ENCODE measurements at places on chromosomes 1 and 21.

DNA sequence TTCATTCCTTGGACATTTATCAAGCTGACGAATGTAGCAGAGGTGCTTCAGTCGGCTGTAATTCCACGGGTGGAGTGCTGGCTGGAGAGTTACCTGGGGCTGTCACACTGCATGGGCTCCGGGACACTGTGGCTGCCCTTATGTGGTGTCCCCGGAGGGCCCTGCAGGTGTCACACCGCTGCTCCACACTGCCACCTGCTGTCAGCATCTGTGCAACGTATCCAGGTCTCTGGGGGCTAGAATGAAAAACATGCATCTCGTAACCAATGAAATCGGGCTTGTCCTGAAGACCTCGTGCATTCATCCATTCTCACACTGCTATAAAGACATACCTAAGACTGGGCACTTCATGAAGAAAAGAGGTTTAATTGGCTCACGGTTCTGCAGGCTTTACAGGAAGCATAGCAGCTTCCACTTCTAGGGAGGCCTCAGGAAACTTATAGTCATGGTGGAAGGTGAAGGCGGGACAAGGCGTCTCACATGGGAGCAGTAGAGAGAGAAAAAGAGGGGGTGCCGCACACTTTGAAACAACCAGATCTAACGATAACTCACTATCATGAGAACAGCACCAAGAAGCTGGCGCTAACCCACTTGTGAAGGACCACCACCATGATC, 46.7 kb upstream of the PCBP3 start:
- DNase-seq, result peak; percentile 70

GRCh38 chr1:26162220-26162709, 3.4 kb downstream of the FAM110D start:
- no peak for DNase-seq

DNA sequence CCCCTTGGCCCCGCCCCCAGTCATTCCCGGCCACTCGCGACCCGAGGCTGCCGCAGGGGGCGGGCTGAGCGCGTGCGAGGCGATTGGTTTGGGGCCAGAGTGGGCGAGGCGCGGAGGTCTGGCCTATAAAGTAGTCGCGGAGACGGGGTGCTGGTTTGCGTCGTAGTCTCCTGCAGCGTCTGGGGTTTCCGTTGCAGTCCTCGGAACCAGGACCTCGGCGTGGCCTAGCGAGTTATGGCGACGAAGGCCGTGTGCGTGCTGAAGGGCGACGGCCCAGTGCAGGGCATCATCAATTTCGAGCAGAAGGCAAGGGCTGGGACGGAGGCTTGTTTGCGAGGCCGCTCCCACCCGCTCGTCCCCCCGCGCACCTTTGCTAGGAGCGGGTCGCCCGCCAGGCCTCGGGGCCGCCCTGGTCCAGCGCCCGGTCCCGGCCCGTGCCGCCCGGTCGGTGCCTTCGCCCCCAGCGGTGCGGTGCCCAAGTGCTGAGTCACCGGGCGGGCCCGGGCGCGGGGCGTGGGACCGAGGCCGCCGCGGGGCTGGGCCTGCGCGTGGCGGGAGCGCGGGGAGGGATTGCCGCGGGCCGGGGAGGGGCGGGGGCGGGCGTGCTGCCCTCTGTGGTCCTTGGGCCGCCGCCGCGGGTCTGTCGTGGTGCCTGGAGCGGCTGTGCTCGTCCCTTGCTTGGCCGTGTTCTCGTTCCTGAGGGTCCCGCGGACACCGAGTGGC, at the start of gene SOD1:
Gene SOD1, plus strand, starts transcription at position 158 of the 723 bp plus-strand sequence. Its CDS starts 77 bp downstream, at position 235.
- peak; percentile 94 for DNase-seq

DNA sequence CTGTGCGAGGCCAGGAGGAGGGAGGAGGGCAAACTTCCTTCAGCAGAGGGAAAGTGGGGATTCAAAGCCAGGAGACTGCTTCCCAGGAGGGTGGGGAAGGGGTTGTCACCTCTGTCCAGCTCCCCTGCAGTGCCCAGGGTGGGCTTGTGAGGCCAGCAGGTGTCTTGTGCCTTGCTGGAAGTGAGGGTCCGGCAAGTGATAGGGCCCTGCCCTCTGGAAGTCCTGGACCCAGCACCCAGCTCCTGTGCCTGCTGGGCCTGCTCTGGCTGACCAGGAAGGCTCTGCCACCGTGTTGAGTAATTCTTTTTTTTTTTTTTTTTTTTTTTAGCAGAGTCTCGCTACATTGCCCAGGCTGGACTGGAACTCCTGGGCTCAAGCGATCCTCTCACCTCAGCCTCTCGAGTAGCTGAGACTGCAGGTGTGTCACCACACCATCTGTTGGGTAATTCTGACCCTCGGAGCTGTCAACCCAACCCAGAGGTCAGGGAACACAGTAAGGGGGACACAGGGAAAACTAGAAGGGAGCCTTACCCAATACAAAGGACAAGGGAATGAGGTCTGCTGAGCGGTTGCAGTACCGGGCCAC, 1.0 kb downstream of the BEST4 start:
- DNase-seq, result no peak

DNA sequence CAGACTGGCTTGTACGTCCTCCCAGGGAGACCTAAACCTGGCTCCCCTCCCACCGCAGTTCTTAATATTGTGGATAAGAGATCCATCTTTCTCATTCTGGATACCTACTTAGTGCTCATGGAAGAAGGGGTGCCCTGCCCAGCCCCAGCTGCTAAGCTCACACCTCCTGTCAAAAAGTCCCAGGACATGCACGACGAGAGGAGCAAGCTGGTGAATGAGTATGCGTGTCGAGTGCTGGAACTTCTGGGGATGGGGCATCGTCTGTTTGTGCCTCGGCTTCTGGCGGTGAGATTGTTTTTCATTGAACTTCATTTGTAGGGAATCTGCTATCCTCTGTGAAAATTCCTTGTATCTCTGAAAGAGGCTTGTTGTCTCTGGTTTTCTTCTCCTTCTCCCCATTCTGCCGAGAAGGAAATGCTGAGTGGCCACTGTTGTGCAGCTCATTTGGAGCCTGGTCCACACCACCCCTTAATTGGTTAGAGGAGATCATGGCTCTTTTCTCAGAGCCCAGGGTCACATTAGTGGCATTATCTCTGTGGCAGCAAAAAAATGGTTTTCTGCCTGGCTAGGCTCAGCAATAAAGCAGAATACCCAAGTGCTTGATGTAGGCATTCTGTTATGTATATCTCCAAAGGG, 199.4 kb upstream of the CACYBP start:
- DNase-seq, result peak; percentile 6

DNA sequence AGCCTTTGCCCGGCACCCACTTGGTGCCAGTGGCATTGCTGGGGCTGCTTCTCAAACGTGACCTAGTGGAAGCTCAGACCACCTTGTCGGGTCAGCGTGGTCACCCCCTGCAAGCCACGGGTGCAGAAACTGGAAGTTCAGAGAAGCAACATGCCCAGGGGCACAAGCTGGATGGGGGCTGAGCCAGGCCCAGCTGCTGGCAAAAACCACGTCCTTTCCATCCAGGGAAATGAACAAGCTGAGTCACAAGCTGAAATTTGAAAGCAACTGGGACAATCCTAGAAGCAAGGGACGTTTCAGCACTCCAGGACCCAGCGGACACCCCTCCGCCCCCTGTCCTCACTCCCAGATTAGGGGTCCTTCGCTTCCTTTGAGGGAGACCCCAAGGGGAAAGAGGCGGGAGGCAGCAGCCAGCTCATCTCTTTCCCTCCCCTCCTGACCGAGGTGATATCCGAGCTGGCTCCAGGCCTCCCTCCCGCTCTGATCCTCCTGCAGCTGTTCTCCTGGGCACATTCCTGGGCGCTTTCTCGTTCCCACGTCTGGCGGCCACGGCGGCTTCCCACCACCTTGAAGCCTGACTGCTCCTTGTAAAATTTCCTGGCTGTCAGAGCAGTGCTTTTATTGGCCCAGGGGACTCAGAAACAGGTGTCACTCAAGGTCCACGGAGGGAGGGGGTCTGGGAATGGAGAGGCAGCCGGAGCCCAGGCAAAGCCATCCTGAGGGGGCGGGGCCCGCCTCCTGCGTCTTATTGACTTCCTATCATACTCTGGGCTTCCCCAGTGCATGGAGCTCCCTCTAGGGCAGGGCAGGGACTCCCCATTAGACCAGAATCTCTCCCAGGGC, 62.8 kb downstream of the PAX7 start:
- DNase-seq, result peak; percentile 72

DNA sequence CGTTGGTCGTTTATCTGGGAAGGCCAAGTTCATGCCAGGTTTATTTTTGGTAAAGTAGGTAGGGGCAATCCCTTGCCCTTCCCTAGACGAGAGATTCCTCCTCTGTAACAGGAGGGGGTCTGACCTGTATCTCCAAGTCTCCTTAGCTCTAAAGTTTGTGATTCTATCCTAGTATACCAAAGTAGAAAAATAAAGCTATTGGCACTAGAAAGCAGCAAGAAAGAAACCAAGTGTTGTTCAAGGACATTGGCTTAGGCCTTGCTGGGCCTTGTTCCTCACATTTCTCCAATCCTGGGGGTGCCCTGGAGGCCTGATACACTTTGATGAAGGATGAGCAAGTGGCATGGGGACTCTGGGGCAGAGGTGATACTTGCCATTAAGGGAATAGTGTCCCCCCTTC, 814 bp downstream of the MTARC2 start:
- no peak for DNase-seq

- DNase-seq, result no peak
Observed at GRCh38 chr1:117572546-117572945, 33.3 kb upstream of the TENT5C start.

DNA sequence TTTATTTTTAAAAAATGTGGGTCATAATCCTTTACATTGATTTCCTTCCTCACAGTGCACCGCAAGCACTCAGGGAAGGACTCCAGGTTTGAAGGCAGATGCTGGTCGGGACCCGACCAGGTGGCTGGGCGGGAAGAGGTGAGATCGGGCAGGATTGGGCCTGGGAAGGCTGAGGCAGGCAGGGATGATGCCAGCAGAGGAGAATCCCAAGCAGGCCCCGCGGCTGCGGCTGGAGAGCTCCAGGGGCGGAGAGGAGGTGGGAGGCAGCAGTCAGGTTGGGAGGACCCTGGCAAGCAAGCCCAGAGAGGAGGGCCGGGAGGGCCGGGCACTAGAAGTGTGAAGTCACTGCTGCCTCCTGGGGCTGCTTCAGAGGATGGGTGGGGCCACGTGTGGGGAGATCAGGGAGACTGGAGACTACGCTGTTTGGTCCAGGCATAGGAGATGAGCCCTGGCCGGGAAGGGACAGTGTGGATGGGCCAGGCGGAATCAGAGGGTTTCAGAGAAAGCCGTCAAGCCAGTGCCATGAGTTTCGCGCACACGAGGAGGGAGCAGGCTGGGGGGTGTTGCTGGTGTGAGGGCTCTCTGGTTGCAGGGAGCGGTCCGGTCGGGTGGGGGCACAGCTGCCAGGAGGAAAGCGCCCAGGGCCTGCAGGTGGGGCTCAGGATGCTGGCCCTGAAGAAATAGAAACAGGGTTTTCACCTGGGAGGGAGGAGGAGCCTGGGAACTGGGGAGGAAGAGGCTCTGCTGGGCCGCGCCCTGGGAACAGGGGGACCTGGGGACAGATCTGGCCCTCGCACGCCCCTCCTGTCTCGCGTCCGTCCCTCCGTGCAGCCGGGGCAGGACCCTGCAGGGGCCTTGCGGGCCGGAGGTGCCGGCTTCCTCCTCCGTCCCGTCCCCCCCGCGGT, 888 bp upstream of the COL18A1 start:
- DNase-seq, result no peak

DNA sequence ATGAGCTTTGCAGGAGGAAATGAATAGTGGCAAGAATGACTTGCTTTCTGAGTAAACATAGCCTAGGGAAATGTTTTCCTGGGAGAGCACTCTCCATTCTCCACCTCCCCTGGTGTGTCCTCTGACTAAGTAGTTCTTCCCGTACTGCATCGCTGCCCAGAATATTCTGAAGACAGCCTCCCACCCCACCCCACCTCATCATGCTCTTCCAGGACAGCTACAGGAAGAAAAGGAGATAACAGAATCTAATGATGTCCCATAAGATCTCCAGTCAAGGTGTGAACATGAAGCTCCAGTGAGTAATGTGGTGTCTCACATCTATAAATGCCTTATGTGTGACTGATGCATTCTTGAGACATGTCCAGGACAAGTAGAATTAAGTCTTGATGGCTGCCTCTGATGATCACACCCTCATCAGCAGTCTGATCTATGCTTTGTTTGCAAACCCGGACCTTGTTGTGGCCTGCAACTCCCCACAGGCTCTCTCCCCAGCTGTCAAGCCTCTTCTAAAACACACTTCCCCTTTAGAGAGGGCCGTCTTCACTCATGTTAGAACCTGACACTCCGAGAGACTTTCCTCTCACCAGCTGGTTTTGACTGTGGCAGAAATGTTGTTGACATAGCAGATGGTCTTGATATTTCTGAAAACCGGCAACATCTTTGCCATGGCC, 183.0 kb downstream of the CYYR1 start:
- DNase-seq, result peak; percentile 97

DNA sequence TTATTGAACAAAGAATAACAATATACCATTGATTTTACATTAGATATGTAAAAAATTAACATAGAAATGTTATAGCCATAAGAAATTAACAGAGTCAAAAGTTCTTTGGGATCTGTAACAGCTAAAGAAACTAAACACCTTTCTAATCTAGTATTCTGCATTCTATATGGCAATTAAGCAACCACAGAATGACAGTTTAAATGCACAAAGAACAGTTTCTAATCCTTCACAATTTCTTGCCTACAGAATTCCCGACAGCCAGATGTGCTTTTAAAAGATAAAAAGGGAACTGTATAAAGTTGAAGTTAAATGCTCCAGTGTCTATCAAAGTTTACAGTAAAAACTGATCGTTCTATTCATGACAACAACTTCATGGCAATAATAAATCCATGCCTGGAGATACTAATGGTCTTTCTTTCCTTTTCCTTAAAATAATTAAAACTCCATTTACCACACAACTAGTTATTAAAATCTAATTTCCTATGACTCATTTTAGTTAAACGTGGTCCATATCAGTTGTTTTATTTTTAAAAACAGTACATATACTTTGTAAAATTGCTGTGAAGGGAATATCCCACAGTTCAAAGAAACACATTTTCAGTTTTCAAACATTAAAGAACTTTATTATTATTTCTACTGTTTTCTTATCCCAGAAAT, 110.2 kb downstream of the EIF4G3 start:
- DNase-seq, result no peak

DNA sequence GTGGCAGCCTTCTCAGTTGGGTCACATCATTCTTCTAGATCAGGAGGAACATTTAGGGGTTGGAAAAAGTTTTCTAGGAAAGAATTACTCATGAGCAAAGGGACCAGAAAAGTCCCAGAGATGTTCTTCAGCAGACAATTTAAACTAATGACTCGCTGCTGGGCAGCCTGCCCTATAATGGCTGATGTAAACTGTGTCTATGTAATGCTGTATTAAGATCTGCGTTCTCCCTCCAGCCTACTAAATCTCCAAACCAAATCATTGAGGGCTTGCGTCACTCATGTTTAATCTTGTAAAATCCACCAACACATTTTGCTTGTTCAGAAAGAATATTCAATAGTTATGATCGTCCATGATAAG, 92.1 kb downstream of the LRRC8C start:
- no peak for DNase-seq
